Astrocyte (in vitro differentiated cells and primary cell): ENCODE measurements at places on chromosomes 1 and 21.

GRCh38 chr1:216459651-216460207 lies 36.5 kb upstream of the USH2A start:
- DNase-seq: no peak

- DNase-seq: no peak
Measured at GRCh38 chr1:4468386-4468785, 186.0 kb upstream of the AJAP1 start.

- DNase-seq: no peak
Measured at GRCh38 chr1:152169366-152170025, 10.5 kb upstream of the RPTN start.

- DNase-seq: no peak
Measured at GRCh38 chr1:230156068-230156467, 89.0 kb downstream of the GALNT2 start.

DNA sequence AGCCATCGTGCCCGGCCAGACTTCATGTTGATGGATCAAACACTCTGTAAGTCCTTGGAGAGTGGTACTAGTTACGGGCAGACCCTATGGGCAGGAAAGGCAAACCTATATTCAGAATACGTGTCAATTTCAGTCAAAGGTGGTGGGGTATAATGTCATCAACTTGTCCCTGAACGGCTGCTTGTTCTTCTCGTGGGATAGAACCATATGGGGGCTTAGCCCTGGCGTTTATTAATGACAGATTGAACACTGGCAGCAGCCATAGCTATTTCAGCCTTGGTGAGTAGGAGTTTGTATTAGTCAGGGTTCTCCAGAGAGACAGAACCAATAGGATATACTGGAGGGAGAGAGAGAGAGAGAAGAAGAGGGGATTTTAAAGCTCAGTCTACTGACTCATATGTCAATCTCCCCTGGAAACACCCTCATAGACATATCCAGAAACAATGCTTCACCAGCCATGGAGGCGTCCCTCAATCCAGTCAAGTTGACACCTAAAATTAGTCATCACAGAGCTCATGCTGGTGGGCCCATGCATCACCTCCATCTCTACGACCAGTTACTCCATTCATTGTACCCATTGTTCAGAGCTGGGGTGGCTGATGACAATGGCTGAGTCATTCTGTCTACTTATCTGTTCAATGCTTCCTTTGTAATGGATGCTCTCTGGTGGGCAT lies 16.1 kb upstream of the AQP10 start:
- peak; percentile 45 for DNase-seq

DNA sequence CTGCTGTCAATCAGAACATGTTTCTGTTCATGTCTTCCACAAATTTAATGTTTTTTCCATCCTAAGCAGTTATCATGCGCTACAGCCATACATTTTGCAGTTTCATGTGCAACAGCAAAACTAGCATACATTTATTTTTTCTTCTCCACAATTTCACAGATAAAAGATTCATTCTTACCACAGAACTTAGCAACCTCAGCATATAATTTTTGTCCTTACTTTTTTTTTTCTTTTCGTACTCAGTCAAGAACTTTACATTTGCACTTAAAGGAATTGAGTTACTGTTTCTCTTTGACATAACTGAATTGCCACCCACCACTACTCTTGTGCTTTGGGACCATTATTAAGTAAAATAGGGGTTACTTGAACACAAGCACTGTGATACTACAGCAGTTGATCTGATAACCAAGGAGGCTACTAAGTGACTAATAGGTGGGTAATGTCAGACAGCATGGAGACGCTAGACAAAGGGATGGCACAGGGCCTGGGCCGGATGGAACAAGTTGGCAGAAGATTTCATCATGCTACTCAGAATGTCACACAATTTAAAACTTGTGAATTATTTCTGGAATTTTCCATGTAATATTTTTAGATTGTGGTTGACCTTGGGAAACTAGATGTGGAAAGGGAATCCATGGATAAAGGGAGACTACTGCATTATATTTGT lies 50.2 kb upstream of the LHX8 start:
- DNase-seq: peak; percentile 2

DNA sequence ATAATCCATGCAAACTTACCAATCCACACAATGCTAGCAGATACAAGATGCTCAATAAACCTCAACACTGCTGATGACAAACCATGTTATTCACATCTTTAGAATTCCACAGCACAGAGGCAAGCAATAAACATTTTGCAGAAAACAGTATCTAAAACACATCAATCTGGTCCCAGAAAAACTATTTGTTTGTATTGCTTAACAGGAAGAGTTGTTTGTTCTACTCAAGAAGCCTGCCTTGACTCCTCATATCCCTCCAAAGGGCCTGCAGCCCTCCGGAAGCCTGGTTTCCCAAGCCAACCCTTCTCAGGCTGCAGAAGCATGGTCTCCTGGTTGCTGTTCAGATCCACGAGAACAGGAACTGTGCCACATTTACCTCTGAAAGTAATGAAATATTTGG lies 139.7 kb downstream of the RERE start:
- DNase-seq: no peak

DNA sequence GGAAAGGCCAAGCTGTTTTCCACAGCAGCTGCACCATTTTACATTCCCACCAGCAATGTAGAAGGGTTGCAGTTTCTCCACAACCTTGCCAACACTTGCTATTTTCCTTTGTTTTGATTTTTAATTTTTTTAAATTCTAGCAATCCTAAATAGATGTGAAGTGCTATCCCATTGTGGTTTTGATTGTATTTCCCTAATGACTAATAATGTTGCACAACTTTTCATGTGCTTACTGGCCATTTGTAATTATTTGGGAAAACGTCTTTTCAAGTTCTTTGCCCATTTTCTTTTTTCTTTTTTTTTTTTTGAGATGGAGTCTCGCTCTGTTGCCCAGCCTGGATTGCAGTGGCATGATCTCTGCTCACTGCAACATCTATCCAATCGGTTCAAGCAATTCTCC lies 53.9 kb downstream of the VCAM1 start:
- no peak for DNase-seq

DNA sequence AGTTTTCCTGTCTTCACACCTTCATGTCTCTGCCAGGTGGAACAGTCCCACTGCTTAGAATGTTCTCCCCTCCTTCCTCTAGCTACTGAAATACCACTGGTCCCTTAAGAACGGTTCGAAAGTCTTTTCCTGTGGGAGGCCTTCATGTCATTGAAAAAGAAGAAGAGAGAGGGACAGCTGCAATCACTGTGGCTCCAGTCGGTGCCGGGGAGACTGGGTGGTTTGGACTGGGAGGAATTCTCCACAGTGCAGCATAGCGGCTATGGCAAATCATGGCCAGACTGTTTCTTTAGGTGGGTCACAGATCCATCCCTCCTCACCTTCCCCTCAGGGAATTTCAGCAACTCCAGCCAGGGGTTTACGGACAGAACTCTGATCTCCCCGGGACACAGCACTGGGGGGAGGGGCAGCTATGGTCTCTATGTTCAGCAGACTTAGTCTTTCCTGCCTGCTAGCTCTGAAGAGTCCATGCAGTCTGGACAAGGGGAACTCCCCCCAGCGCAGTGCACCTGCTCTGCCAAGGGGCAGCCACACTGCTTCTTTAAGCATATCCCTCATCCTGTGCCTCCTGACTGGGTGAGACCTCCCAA lies 567.2 kb downstream of the SMYD3 start:
- DNase-seq: no peak

DNA sequence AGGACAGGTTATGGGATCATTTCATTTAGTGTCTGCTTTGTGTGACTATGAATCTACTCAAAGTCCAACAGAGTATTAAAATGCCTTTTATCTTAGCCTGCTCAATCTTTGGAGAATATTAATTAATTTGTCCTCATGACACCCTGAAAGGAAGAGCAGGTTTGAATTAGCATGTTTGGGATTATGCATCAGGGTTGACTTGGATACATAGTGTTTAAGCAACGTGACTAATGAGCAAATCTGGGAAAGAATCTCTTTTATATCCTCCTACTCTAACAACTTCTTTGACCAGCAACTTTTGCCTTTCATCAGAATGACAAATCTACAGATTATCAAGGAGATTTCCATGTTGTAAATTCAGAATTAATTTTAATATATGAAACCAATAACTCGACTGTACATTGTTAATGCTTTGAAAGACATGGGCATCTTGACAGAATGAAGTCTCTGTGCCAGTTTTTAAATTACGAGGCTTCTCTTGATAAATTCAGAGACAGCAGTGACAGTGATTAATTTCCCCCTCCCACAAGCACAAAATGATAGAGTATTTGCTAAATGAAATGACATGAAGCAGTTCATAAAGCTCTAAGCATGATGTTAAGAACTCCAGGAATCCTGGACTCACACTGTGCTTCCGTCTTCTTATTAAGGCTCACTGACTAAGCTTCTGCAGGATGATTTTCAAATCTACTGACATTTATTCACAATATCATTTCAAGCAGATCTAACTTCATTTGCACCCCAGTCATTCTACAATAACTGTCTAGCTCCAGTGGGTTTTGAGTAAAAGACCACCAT lies 156.5 kb downstream of the PCNX2 start:
- DNase-seq: peak; percentile 42

DNA sequence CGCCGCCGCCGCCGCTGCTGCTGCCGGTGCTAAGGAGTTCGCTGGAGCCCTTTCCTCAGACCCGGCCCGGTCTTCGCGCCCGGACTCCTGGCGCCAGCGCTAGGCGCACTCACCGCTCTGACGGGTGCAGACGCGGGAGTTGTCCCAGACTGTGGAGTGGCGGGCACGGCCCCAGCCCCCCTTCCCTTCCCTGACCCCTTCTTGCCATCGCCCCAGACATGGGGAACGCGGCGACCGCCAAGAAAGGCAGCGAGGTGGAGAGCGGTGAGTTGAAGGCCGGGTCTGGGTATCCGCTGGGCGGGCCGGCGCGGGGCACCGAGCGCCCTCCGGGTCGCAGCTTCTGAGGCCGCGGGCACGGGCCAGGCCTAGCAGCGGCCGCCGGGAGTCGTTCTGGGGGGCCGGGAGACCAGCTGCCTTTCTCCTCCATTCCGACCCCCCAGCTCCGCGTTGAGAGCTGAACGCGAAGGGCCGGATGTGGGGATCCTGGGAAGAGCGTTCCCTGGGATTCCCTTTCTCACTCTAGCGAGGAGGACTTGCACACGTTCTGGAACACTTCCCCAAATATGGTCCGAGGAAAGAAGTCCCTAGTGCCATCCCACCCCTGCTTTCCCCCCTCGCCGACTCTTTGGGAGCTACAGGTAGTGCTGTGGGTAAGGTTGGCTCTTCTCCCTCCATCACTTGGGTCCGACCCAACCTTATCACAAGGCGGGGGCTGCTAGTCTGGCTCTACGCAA lies 65.8 kb upstream of the PRKACB start:
- DNase-seq: peak; percentile 34

DNA sequence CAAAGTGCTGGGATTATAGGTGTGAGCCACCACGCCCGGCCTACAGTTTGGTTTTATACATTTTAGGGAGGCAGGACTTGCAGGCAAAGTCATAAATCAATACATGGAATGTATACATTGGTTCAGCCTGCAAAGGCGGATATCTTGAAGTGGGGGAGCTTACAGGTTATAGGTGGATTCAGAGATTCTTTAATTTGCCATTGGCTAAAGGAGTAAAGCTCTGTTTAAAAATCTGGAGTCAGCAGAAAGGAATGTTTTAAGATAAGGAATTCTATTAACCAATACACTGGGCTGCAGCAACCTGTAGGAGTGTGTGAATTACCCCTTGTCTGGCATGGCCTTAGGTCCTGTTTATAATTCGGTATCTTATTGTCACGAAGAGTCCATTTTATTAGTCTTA lies 57.6 kb downstream of the OPTC start:
- DNase-seq: peak; percentile 65

GRCh38 chr21:17660862-17661261 lies 48.2 kb upstream of the BTG3 start:
- DNase-seq: no peak

GRCh38 chr1:75986478-75986877 lies 54.3 kb upstream of the ASB17 start:
- no peak for DNase-seq

DNA sequence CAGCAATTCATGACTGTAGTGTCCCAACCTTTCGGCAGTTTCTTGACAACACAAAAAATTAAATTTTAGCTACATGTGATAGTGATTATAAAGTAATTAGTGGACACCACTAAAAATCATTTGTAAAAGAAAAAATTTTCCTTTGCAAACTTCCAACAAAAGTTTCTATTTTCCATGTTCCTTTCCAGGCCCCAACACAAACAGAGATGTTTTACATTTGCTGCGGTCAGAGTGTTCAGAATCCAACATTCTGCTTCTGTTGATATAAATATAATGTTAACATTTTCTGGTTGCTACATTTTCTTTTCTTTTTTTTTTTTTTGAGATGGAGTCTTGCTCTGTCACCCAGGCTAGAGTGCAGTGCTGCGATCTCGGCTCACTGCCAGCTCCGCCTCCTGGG lies 54.9 kb upstream of the WLS start:
- DNase-seq: no peak

DNA sequence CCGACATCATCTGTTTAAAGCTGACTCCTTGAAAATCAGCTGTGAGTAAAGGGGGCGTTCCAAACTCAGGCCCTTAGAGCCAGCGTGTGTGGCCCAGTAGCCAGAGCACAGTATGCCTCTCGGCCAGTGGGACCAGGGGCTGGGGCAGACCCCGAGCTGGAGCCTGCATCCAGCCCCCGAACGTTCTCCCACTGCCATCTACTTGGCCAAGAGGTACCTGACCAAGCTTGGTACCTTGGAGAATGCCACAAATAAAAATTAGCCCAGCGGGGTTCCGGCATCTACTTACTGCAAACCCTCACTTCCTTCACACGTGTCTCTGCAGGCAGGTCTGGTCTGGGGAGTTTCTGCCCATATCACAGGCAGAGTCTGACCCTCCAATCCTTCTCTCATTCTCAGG lies 56.7 kb upstream of the COL6A2 start:
- no peak for DNase-seq

DNA sequence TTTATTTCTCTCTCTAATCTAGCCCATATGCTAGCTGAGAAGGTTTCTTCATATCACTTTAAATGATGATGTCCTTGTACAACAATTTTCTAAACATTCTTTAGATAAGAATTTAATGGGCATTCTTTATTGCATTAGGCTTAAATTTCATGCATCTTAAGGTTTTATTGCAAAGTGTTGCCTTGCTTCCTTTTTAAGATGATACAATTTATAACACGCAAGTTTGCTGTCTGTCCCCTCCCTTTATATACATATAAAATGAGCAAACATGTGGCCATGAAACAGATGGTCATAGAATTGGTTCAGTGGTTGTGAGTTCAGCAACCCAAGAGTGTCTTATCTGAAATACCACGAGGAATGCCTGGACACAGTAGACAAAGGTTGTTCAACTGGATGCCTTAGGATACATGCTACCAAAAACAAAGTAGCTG lies 12.1 kb downstream of the NBPF3 start:
- DNase-seq: peak; percentile 32

GRCh38 chr1:25815208-25816111 lies 4.3 kb upstream of the MTFR1L start:
- no peak for DNase-seq

- no peak for DNase-seq
Measured at GRCh38 chr1:159843459-159843858, 16.8 kb downstream of the SLAMF8 start.

GRCh38 chr1:214290424-214291037 lies 9.6 kb downstream of the SMYD2 start:
- no peak for DNase-seq

GRCh38 chr1:7351649-7352048 lies 419.4 kb upstream of the VAMP3 start:
- DNase-seq: no peak

- DNase-seq: no peak
Measured at GRCh38 chr1:154223621-154224020, 2.9 kb downstream of the UBAP2L start.

GRCh38 chr21:32861866-32862265 lies 90.3 kb upstream of the PAXBP1 start:
- DNase-seq: no peak
